Progenitor cell of endocrine pancreas (in vitro differentiated cells): ENCODE measurements at places on chromosomes 6 and 20.

GRCh38 chr6:74715355-74716085, 490.3 kb downstream of the COL12A1 start:
- no peak for DNase-seq

DNA sequence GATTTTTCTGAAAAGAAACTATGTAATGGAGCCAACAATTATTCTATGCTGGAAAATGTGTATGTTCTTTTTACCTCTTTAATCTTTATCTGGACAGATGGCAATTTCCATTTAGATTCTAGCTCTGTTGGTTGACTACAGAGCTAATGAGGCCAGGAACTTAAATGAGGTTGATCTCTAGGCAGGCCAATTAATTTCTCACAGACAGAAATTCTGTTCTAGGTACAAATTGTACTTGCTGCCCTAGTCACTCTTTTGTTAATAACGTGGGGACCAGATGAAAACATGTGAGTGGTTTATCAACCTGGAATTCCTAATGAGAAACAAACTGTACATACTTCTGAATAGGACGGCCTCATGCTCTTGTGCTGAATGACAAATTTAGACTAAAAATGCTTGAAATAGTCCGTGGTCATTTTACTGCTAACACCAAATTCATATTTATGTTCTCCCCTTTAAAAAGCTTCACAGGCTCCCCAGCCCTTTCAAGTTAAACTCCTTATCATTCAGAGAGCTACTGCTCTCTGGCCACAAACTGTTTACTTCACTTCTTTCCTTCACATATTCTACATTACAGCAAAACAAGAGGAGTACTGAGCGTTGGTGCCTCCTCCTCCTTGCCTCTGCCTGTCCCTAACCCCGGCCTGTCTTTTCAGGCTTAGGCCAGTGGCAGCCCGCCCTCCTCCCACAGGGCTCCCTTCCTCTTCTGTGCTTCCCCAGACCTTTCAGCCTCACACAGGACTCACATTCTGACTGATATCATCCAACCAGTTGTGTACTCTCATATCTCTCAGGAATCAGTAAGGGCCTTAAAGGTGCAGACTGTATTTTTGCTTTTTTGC, 41.4 kb downstream of the DTNBP1 start:
- DNase-seq: no peak

DNA sequence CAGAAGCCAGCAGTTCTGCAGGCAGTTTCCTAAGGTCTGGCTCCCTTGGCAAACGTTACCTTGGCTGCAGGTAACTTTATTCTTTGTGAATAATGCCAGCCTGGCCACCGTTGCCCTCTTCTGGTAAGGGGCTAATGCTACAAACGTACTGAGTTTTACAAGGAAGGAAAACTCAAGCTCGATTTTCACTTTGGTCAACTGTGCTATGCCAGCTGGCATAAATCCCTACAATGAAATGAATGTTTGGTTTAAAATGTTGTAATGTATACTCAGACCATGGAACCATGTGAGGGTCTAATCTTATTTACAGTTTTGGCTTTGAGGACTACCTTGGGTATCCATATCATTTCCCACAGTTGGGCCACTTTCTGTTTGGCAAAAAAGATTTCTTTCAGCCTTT, 101.4 kb downstream of the SLX4IP start:
- no peak for DNase-seq

DNA sequence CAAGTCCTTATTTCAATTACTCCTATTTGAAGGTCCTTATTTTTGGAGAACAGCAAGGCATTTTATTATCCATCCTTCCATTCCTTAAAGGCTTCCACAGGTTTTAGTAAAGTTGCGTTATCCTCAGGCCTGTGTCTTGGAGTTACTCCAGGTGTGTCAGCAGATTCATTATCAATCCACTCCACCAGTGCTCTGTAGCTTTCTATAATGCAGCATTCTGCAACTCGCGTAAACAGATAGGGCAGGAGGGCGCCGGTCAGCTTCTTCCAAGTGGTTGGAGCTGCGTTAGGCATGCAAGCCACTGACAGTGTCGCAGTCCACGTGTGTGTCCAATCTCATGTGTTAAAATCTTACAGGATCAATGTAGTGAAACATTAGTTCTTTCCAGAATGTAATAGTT, 75.8 kb downstream of the SYTL3 start:
- no peak for DNase-seq

- no peak for DNase-seq
Measured at GRCh38 chr6:100657678-100658330, 193.1 kb upstream of the SIM1 start.

DNA sequence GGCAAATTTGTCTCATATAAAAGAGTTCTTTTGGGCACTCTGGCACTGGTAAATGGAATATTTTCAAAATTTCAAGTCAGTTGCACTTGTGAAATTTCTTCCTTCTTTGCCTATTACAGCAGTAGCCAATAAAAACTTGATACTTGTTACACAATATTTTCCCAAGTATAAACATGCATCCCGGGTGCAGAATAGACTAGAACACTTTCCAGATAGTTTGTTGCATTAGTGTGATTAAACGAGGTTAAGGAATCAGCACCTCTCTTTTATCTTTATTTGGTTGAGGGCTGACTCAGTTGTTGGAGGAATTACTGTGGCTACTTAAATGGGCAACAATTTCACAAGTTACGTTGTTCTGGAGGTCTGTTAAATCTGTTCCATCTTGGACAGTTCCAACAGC, 467.5 kb downstream of the CDKAL1 start:
- DNase-seq: no peak
